ENCODE measurements at places on chromosomes 6 and 20.

DNA sequence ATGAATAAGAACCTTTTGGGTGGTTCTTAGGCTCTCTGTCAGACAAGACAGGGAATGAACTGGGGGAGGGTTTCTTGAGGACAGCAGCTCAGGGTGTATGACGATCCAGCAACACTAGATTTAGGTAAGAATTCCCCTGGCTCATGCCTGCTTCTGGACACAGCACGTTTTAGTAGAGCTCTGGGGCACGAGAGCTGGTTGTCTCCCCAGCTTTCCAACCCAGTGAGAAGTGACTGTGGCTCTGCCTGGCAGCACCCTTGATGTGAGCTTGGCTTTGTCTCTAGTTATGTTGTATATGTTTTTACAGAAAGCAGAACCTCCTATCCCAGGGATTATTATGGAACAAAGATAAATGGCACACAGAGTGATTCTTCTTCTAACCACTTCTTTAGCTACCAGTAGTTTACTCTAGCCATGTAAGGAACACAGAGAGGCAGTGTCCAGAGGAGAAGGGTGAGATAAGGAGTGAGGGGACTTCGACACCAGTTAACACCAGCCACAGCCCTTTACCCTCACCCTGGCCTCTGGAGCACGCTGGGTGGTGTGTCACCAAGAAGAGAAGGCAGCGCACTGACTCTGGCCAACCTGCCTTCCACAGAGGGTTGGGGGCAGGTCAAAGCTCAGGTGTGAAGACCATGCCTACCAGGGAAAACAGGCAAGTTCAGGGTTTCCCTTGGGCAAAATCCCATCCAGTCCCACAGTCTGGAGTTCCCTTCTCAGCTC, 3.9 kb downstream of the APOBEC2 start:
- DNase-seq, result no peak

DNA sequence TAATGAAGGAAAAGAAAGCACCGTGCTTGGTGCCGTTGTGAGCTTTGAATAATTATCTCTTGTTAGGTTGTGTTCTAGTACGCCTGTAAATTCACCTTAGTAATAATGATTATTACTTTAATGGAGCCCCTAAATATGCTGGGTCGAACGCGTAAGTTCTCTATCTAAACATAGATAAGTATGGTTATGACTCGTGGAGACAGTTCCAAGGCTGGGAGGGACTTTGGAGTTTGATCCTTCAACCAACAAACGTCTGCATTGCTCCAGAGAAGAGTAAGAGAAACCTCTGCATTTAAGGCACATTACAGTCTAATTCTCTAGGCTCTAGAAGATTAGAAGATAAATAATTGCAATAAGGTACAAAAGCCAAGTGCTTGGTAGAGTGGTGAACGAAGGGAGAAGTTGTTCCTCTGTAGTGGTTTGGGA, 514 bp downstream of the ACOT13 start:
- DNase-seq, result no peak

DNA sequence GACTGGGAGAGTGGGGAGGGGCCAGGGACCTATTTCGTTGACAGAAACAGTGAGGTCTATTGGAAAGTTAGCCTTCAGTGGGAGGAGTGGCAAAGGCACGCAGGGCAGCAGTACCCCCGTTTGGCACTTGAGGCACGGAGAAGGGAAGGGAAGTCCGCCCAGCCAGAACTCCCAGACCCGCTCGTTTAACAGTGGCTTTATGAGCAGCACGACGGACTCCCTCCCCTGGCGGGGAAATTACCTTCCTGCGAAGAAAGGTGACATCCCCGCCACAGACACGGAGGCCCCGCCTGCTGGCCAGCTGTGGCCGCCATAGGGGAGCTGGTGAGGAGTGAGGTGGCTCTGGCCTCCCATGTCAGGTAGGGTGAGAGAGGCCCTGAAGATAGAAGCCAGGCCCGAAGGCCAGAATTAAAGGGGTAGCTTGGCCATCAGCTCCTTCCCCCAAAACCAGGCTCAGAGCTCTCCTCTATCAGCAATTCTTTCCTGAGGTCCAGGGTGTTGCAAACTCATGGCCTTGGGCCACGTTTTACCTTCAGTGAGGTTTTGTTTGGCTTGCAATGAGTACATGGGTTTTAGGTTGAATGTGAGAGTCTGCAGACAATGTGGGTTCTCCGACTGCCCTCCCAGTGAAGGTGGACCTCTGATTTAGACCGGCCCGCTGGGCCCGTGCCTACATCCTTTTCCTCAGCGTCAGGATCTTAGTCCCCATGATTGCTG, 123.7 kb downstream of the MRPL14 start:
- peak; percentile 30 for DNase-seq

GRCh38 chr6:24353861-24354260, 4.0 kb downstream of the DCDC2 start:
- no peak for DNase-seq

- DNase-seq, result peak; percentile 38
These were observed 205.9 kb downstream of the ZMYND8 start for GRCh38 chr20:47150403-47151152.

GRCh38 chr6:37840940-37841300, 21.4 kb downstream of the ZFAND3 start:
- no peak for DNase-seq

DNA sequence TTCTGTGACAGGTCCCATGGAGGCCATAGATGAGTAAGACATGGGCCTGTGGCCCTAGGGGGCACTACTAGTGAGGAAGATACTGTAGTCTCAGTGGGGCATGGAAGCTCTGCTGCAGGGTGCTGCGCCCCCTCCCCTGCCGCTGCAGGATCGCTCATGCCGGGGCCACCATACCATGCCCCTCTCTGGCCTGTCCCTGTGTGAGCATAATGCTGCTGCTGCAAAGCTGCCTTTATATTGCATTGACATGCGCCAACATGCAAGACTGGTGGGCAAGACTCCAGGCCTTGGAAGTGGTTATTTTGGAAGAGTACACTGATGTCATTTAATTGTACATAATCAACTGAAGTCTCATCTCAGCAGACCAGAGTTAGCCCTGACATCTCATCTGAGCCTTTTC, 60.0 kb downstream of the TOX2 start:
- DNase-seq, result no peak

GRCh38 chr20:23148731-23149570, 62.8 kb upstream of the CD93 start:
- no peak for DNase-seq

DNA sequence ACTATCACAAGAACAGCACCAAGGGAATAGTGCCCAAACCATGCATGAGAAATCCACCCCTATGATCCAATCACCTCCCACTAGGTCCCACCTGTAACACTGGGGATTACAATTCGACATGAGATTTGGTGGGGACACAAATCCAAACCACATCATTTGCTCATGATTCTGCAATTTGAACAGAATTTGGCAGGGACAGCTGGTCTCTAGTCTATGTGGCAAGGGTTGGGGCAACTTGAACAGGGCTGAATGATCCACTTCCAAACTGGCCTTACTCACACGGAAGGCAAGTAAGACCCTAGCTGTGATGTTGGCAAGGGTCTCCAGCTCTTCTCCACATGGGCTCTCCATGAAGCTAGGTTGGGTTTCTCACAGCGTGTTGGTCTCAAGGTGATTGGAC, 10.1 kb upstream of the FKBP5 start:
- DNase-seq, result no peak

DNA sequence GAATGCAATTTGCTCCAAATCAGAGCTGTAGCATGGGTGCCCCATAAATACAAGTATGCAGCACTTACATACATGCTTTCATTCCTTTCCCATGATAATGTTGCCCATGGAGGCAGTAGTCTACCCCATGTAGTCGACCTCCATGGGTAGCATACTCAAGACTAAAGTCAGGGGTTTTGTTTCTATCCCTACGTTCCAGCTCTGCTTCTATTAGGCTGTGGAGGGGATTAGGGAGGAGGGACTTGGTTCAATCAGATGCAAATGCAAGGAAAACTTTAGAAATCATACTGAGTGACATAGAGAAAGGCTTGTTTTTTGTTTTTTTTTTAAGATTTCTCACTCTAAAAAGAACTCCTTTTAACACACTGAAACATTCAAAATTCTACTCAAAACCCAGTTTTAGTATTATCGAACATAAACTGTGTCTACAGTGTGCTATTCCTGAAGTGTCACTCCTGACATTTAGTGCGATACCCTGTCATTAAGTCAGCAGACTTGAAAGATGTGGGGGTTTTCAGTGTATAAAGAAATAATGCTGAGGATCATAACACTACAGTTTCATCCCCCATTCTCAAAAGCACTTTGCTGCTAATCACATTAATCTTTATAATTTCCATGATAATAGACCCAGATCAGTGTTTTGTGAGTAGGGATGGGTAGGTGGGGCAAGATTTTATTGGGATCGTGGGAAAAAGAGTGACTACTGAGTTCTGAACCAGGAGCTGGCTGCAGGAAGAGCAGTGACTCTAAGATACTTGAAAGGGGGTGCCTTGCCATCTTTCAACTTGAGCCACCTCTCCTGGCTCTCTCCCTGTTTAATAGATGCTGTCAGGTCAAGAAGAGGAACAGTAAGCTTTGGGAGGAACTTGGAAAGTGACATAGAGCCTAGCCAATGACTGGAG, 40.4 kb upstream of the SCML4 start:
- DNase-seq, result no peak

GRCh38 chr6:44514085-44514484, 126.6 kb downstream of the CDC5L start:
- DNase-seq, result no peak

- DNase-seq, result no peak
These were observed 80.5 kb downstream of the SASH1 start for GRCh38 chr6:148423133-148423532.

GRCh38 chr6:156163311-156163710, 613.9 kb upstream of the ARID1B start:
- no peak for DNase-seq

GRCh38 chr20:46058599-46059281, 29.7 kb downstream of the SLC12A5 start:
- no peak for DNase-seq

GRCh38 chr20:35264755-35265154, 13.2 kb downstream of the MMP24OS start:
- no peak for DNase-seq
